CD4-positive, CD25-positive, alpha-beta regulatory T cell (primary cell): ENCODE measurements at places on chromosomes 6 and 20. TPM values are rescaled to one million over a fixed set of nuclear protein-coding genes. Genes with fewer than 3 reads are reported as not detected.
A peak's percentile ranks its signal among the peaks of the same experiment; 100 is the strongest.

IYD gene
- not detected for polyA plus RNA-seq

GRCh38 chr6:37492236-37492972, 7.3 kb downstream of the CCDC167 start:
- peaks cover 87% of the 10 kb centered on the region for H3K4me1 ChIP-seq
- DNase-seq, result no peak
- H3K36me3 ChIP-seq, result no peaks in the 10 kb centered on the region
- H3K4me3 ChIP-seq, result peak overlapping the region; percentile 56

UST gene
- 2.5 TPM for polyA plus RNA-seq

NKAIN2 gene
- not detected for polyA plus RNA-seq

DNA sequence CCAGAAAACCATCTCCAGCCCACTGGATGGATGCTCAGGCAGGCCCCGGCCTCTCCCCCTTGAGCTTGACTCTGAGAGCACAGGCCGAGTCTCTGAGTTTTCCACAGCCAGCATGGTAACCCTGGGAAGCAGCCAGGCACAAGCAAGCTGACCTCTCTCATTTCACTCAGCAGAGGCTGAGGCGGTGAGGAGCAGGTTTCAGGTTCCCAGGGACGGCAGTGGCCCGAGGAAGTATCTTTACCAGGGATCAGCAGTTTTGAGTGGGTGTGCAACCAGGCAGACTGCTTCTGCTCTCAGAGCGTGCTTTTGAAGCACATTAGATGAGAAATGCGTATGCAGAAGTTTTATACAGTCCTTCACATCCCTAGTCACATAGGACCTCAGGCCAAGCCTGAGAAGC, 12.6 kb downstream of the HCK start:
- no peak overlapping the region for H3K4me3 ChIP-seq
- H3K27me3 ChIP-seq, result no peaks in the 10 kb centered on the region
- no peak for DNase-seq
- no peaks in the 10 kb centered on the region for H3K4me1 ChIP-seq

VIP gene
- polyA plus RNA-seq, result not detected

- H3K27ac ChIP-seq, result no peak overlapping the region
- H3K36me3 ChIP-seq, result no peaks in the 10 kb centered on the region
- no peaks in the 10 kb centered on the region for H3K27me3 ChIP-seq
- no peak for DNase-seq
- H3K4me1 ChIP-seq, result no peaks in the 10 kb centered on the region
These were observed 39.9 kb upstream of the SAMD5 start for GRCh38 chr6:147468634-147469033.

PNISR gene
- polyA plus RNA-seq, result 76.0 TPM

DNA sequence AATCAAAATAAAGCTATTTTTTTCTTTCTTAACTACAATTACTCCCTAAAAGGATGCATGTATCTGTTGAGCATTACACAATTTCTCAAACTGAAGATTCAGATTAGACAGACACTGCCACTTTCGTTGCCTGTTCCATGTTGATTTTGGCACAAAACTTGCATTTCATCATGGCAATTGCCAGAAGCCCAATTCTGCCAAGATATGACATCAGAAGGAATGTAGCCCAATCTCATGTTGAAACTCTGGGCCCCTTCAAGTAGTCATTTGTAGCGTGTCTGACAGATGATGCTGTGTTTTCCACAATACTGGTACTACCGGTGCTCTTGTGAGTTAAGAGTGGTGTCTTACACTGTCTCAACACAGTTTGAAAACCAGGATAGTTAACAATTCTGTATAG, 705.4 kb downstream of the PTPRT start:
- H3K4me3 ChIP-seq, result no peak overlapping the region
- no peaks in the 10 kb centered on the region for H3K27me3 ChIP-seq
- H3K36me3 ChIP-seq, result no peaks in the 10 kb centered on the region
- DNase-seq, result no peak

DNA sequence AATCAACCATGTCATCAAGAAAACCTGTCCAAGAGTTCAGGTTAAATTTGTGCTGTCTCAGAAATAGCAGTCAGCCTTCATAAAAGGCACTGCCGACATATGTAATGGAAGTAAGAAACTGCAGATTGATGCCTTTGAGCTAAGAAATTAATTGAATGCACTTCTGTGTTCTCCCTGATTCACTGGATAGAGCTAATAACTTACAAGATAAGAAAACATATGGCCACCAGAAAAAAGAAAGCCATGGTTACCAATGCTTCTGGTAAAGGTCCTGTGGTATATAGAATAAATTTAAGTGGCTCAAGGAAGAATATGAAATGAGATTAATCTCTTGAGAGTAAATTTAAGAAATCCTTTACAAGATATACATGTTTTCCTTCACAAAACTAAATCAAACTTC, 242.5 kb upstream of the UFL1 start:
- no peak for DNase-seq
- no peak overlapping the region for H3K4me3 ChIP-seq
- no peak overlapping the region for H3K27ac ChIP-seq
- H3K27me3 ChIP-seq, result no peaks in the 10 kb centered on the region
- no peaks in the 10 kb centered on the region for H3K4me1 ChIP-seq

DNA sequence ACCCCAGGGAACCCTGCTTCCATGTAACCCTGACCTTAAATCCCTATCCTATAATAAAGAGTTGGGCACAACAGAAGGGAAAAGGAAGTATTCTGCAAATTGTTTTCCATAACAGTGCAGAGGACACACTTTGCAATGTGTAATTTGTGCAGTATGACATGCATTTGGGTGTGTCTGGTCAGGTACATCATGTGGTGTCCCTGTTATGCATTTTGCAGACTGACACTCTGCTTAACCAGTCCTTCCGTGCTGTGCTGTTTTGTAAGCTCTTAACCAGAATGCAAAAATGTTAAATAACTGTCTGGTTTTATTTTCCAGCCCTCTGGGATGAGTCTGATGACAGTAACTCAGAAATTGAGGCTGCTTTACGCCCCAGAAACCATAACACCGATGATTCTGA, 57.0 kb upstream of the XRN2 start:
- peaks cover 4% of the 10 kb centered on the region for H3K36me3 ChIP-seq
- no peaks in the 10 kb centered on the region for H3K4me1 ChIP-seq
- H3K27me3 ChIP-seq, result no peaks in the 10 kb centered on the region
- no peak overlapping the region for H3K27ac ChIP-seq
- no peak for DNase-seq

- H3K4me1 ChIP-seq, result no peaks in the 10 kb centered on the region
- no peak for DNase-seq
These were observed 11.1 kb upstream of the SERINC1 start for GRCh38 chr6:122482750-122483080.

DNA sequence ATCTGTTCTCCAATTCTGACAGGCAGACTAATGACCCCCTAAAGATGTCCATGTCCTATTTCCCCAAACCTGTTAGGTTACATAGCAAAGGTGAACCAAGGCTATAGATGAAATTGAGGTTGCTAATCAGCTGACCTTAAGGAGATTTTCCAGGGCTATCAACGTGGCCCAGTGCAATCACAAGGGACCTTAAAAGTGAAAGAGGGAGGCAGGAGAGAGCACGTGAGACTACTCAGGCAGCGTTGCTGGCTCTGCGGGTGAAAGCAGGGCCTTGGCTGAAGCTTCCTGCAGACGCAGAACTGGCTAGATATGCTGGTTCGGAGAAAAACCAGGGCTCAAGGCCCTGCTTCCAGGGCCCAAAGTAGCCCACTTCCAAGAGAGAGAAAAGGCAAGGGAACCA, 78.7 kb downstream of the NCOA7 start:
- H3K4me1 ChIP-seq, result no peaks in the 10 kb centered on the region
- no peak for DNase-seq
- no peaks in the 10 kb centered on the region for H3K36me3 ChIP-seq
- H3K4me3 ChIP-seq, result no peak overlapping the region

DNA sequence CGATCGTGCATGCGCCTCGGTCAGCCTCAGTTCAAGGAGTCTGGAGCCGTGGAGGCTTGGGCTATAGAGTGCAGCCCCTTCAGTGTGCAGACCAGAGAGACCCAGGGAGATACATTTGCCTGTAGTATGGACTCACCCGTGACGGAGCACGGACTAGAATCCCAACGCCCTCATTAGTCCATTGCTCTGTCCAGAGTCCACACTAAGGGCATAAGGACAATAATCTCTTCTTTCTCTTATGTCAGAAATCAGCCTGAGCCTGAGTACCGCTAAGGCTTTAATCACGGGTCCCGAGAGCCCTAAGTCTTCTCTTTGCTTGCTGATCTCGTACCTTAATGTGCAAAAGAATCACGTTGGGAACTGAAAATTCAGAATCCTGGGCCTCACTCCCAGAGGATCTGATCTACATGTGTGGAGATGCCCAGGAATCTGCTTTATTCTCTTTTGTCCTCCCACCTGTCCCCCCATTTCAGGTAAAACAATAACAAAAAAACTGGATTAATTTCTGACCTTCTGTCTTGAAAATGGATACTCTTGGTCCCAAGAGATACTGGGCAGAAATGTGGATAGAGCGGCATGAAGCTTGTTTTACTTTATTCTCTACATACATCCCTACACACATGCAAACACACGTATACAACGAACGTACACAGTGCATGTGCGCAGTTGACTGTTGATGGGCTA, 671 bp downstream of the BPHL start:
- peak overlapping the region; percentile 81 for H3K4me3 ChIP-seq
- no peak for DNase-seq
- H3K27me3 ChIP-seq, result no peaks in the 10 kb centered on the region
- H3K4me1 ChIP-seq, result peaks cover 13% of the 10 kb centered on the region

DNA sequence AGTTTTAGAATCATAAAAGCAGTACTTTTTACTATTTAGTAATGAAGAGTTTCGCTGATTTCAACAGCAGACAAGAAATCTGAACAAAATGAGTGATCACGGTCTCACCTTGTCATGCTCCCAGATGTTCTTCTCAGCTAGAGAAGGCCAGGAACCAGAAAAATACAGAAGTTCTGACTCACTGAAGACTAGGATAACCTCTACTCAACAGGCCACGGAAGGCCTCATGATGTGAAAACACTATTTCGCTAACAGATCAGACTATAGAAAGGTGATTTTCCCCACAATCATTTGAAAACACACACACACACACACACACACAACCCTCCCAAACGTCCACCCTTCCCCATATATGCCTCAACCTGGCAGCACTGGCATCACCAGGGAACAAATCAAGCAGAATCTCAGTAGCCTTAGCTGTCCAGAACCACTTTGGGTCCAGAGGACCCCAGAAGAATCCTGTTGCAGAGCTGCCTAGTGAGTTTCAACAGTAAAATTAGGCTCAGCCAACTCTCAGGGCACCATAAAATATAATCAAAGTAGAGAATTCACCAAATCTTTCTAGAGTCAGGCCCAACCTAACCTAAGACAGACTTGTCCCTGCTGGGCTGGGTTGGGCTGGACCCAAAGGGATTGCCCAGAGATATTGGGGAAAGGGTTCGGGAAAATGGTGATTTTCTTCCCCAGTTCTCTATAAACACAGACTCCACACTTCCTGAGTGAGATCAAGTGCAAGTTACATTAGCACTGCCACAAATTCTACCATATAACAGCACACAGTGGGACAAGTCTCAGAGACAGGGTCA, 7.9 kb downstream of the EXOC2 start:
- H3K27ac ChIP-seq, result no peak overlapping the region
- peak; percentile 68 for DNase-seq
- no peaks in the 10 kb centered on the region for H3K27me3 ChIP-seq
- H3K4me1 ChIP-seq, result peaks cover 34% of the 10 kb centered on the region
- H3K36me3 ChIP-seq, result peaks cover 18% of the 10 kb centered on the region
- peak overlapping the region; percentile 60 for H3K4me3 ChIP-seq

SMPDL3A gene
- polyA plus RNA-seq, result not detected

ZNF311 gene
- 0.13 TPM for polyA plus RNA-seq

GRCh38 chr20:61718361-61719005, 347.2 kb downstream of the TAF4 start:
- no peak for DNase-seq
- H3K27me3 ChIP-seq, result no peaks in the 10 kb centered on the region
- peak overlapping the region; percentile 84 for H3K4me3 ChIP-seq
- H3K36me3 ChIP-seq, result no peaks in the 10 kb centered on the region
- H3K27ac ChIP-seq, result no peak overlapping the region
- peaks cover 5% of the 10 kb centered on the region for H3K4me1 ChIP-seq

DNA sequence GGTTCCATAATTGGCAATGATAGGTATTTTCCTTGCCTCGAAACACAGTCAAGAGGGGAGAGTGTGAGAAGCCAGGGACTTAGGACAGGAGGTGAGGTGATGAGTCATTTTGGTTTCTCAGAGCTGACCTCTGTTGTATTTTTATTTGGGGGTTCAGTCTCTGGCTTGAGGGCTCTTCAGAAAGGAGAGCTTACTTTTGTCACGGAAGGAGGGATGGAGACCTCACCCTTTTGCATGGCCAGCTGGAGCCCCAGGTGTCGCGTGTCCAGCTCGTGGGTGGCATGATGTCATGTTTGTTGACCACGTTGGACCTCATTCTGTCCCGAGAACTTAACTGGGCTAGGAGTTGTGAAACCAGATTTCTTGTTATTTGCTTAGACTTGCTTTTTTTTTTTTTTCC, 293.9 kb downstream of the QKI start:
- DNase-seq, result no peak
- no peak overlapping the region for H3K27ac ChIP-seq
- H3K4me3 ChIP-seq, result no peak overlapping the region
- no peaks in the 10 kb centered on the region for H3K36me3 ChIP-seq
- no peaks in the 10 kb centered on the region for H3K27me3 ChIP-seq

DNA sequence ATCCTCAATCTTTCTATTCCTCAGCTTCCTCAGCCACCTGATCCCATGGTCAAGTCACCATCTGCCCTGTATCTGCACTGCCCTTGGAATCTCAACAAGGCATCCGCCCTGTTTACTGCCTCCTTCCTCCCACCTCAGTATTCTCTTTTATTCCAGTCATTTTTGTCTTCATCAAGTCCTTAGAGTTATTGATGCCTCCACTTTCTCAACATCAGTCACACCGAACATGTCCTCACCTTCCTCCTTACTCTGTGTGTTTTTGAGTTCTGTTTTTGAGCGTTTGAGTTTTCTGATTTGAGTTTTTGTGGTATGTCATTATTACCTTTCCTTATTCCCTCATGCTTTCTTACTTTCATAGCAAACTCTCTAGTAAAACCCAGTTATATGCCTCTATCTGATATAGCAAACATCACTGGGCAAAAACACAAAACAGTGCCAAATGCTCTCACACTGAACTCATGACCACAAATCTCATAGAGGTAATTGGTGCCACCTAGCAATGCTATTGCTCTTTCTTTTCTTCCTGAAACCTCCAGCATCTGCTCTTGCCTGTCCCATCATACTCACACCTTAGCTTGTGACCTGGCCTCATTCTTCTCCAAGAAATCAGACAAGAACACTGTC, 11.8 kb upstream of the GNRH2 start:
- no peaks in the 10 kb centered on the region for H3K4me1 ChIP-seq
- H3K27ac ChIP-seq, result no peak overlapping the region
- H3K27me3 ChIP-seq, result no peaks in the 10 kb centered on the region
- peaks cover 75% of the 10 kb centered on the region for H3K36me3 ChIP-seq
- no peak for DNase-seq
- no peak overlapping the region for H3K4me3 ChIP-seq

CDH26 gene
- not detected for polyA plus RNA-seq

UBR2 gene
- polyA plus RNA-seq, result 9.9 TPM

CALHM4 gene
- not detected for polyA plus RNA-seq

GRCh38 chr6:53325785-53326184, 23.0 kb downstream of the ELOVL5 start:
- peaks cover 6% of the 10 kb centered on the region for H3K36me3 ChIP-seq
- H3K27me3 ChIP-seq, result no peaks in the 10 kb centered on the region
- DNase-seq, result no peak
- no peak overlapping the region for H3K27ac ChIP-seq
- H3K4me3 ChIP-seq, result peak overlapping the region; percentile 22
- peaks cover 70% of the 10 kb centered on the region for H3K4me1 ChIP-seq
